ENCODE measurements at places on chromosomes 5 and 9.

GRCh38 chr5:24805230-24805629 is 160.5 kb upstream of the CDH10 start:
- no peak for DNase-seq

GRCh38 chr5:10133830-10134229 is 115.9 kb downstream of the ATPSCKMT start:
- no peak for DNase-seq

DNA sequence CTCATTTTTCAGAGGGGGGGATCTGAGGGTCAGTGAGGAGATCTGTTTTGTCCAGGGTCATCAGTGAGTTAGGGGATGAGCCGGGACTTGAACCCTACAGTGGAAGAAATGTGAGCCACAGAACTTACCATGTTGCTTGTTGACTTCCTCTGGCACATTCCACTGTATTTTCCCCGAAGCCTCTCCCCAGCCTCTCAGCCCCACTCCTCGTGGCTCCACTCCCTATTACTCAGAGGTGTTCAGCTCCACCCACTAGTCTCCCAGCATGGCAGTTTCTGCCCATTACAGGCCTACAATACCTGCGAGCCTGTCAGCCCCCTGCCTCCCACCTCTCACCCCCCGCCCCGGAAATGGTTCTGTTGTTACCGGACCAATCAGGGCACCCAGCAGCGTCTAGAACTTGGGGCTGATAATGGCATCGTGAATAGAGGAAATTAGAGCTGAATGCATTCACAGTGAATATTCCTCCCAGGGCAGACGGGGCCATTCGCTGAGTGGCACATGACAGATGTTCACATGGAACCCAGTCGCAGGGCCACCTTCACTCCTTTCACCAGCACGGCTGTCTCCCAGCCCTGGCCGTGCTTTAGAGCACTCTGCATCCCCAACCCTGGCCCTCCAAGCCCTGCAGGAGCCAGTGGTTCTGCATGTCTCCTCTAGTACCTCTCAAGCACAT is 81.6 kb downstream of the KCNIP1 start:
- no peak for DNase-seq

DNA sequence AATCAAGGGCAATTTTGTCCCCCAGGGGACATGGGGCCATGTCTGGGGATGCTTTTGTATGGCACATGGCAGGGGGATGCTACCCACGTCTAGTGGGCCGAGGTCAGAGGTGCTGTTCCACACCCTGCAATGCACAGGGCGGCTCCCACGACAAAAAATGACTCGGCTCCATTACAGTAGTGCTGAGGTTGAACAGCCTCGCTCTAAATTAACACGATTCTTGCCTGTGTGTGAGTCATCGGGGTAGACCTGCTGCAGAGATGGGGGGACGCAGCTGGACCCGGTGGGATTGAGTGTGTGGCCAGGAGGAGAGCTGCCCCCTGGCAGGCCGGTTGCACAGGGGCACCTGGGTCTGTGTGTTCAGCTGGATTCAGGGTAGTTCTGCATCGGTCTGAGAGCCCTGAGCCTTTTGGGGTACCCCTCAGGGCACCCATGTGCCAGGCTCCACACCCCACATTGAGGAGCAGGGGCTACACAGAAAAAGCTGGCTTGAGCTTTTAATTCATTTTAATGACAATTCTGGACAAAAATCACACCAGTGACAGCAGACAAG is 20.0 kb upstream of the COL5A1 start:
- no peak for DNase-seq

- no peak for DNase-seq
Observed at GRCh38 chr9:70263421-70263820, 4.6 kb downstream of the SMC5 start.

DNA sequence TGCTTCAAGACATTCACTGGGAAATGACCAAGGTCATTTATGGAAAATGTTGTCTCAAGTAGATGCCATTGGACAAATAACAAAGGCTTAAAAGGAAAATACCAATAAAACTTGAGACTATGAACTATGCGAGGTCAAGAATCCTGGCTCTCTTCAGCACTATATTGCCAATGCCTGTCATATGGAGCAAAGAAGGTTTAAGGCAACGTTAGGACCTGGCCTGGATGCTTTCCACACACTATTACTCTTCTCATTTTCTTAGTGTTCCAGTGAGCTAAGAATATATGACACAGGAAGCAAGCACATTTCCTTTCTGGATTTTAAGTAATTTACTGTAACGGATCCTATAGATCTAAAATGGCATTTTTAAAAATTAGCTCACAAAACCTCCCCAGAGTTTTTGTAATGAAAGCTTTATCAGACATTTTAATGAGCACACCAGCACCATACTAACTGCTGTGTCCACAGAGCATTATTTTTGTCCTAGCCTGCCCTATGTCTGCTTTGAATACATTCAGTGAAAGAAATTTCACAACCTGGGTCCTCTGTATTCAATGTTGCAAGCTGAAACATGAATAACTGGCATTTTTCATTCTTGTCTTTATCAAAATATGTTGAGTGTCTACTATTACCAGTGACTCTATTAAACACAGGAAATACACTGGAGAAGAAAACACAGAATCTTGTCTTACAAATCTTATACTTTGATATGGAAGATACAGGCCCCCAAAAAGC is 315.6 kb downstream of the CETN3 start:
- DNase-seq, result no peak

DNA sequence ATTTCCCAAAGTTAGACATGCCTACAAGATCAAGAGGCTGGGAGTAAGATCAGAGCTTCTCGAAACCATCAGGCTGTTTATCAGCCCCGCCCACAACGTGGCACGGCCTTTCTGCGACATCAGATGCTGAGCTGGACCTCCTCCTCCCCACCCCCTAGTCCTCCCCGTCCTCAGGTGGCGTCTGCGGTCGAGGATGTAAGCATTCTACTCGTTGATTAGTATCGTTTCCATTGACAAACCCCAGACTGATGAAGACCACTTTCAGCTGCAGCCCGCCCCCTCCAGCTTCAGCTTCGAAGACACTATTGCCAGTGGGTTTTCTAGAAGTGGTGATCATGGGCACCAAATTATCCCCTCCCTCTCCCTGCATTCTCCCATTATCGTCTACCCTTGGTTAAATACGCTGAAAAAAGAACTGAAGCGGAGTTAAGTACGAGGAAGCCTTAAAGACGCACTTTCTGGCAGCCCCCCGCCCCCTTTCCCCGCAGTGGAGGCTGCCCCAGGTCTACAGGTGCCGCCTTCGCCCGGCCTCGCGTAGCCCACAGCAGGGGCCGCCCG is 1.1 kb downstream of the PPIC start:
- no peak for DNase-seq

DNA sequence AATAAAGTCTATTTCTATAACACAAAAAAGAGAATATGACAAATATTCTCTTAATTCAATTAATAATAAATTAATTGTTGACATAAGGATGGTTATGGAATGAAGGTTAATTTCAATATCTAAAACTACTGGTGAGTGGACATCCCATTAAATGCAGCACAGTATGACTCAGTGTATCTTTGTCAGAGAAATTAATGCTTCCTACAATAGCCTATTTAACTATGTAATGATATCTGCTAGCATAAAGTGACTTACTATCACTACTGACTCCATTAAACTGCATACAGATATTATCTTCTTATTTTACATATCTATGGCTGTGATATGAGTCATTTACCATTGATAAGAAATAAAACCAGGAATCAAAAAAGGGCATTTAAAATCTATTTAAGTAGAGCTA is 298.7 kb downstream of the CDH12 start:
- DNase-seq, result no peak

- no peak for DNase-seq
Observed at GRCh38 chr5:533243-533954, 9.2 kb upstream of the SLC9A3 start.
